Activated CD8-positive, alpha-beta T cell treated with anti-CD3 and anti-CD28 coated beads for 36 hours (primary cell): ENCODE measurements at places on chromosomes 5 and 9. TPM values are rescaled to one million over a fixed set of nuclear protein-coding genes. Genes with fewer than 3 reads are reported as not detected.

- no peak overlapping the region for H3K27ac ChIP-seq
- no peaks in the 10 kb centered on the region for H3K4me1 ChIP-seq
- H3K4me3 ChIP-seq, result no peak overlapping the region
- H3K27me3 ChIP-seq, result peaks cover 7% of the 10 kb centered on the region
- H3K36me3 ChIP-seq, result no peaks in the 10 kb centered on the region
These were observed 184.8 kb downstream of the RORB start for GRCh38 chr9:74681906-74682305.

- no peak for DNase-seq
- H3K4me3 ChIP-seq, result no peak overlapping the region
- no peaks in the 10 kb centered on the region for H3K36me3 ChIP-seq
- H3K27ac ChIP-seq, result no peak overlapping the region
- peaks cover 17% of the 10 kb centered on the region for H3K27me3 ChIP-seq
These were observed 114.5 kb downstream of the RXRA start for GRCh38 chr9:134440636-134441226.

DNA sequence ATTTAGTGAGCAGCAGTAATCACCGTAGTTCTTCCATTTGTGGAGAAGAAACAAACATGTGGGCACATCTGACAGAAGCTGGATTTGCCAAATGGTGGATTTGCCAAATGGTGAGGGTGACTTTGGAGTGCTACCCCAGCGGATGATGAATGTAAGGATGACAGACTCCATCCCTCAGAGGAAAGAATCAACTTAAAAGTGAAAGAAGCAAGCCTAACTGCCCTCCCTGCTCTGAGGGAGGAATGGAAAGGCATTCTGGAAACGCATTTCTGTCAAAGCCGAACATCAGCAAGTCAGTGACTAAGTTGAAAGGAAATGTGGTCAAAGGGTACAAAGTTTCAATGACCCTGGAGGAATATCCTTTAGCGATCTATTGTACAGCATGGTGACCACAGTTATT is 143.5 kb downstream of the GPBP1 start:
- DNase-seq, result no peak
- peaks cover 4% of the 10 kb centered on the region for H3K27me3 ChIP-seq
- H3K27ac ChIP-seq, result no peak overlapping the region
- H3K36me3 ChIP-seq, result no peaks in the 10 kb centered on the region
- H3K4me1 ChIP-seq, result no peaks in the 10 kb centered on the region
- no peak overlapping the region for H3K4me3 ChIP-seq

- H3K4me1 ChIP-seq, result peaks cover 32% of the 10 kb centered on the region
- peak overlapping the region; percentile 83 for H3K4me3 ChIP-seq
- H3K27me3 ChIP-seq, result no peaks in the 10 kb centered on the region
- H3K27ac ChIP-seq, result no peak overlapping the region
- no peak for DNase-seq
These were observed 1.8 kb downstream of the RNF130 start for GRCh38 chr5:180069589-180070247.

DNA sequence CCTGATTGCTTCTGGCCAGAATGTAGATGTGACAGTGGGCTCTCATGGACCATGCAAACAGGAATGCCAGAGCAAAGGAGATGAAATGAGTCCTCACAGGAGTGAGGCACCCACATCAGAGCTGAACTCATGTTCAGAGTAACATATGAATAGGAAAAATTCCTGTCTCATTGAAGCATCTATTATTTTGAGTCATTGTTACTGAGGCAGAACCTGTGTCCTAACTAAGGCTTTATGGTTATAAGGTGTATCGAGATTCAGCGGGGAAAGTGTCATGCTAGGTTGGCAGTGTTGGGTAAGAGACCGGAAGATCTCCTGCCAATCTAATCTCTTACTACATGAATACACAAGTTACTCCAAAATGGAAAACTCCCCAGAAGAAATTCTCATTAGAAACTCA is 304.1 kb downstream of the TRPM3 start:
- H3K4me3 ChIP-seq, result no peak overlapping the region
- peaks cover 1% of the 10 kb centered on the region for H3K27me3 ChIP-seq
- no peaks in the 10 kb centered on the region for H3K36me3 ChIP-seq
- no peaks in the 10 kb centered on the region for H3K4me1 ChIP-seq
- H3K27ac ChIP-seq, result no peak overlapping the region

- H3K4me1 ChIP-seq, result peaks cover 11% of the 10 kb centered on the region
- H3K27me3 ChIP-seq, result no peaks in the 10 kb centered on the region
- H3K4me3 ChIP-seq, result no peak overlapping the region
- no peak overlapping the region for H3K27ac ChIP-seq
- DNase-seq, result no peak
These were observed 47.3 kb downstream of the SLC1A1 start for GRCh38 chr9:4537581-4537980.

DNA sequence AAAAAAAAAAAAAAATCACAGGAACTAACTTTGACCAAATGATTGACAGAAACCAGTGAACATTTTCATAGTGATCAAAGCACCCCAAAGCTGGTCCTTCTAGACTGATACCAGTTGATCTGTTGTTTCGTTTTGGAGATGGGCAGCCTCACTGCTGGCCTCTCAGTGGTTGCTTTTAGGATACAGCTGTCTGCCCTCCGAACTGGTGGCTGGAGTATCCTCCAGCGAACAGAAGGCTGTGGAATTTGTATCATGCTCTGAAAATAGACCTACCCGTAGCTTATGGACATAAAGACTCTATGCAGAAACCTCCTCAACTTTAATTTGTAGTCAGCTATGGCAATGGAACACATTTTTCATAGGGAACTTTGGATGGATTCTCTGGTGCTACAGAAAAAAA is 49.0 kb downstream of the DCP2 start:
- no peak overlapping the region for H3K4me3 ChIP-seq
- no peaks in the 10 kb centered on the region for H3K27me3 ChIP-seq
- peaks cover 34% of the 10 kb centered on the region for H3K36me3 ChIP-seq
- H3K27ac ChIP-seq, result no peak overlapping the region
- no peak for DNase-seq
- H3K4me1 ChIP-seq, result peaks cover 30% of the 10 kb centered on the region

DNA sequence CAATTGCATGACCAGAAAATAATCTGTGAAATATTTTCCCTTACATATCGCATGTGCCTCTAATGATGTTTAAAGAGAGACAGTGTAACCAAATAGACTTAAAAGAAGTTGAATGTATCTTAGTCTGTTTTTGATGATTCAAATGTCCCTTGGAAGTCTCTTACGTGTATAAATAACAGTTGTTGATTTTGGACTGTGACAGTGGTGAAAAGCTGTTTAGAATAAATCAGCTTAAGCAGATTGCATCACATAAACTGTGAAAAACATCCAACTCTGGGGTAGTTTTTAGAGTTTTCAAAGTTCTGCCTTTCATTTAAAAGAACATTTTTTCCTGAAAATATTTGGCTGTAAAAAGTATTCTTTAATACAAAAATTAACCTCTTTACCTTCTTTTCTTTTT is 301.1 kb downstream of the PRR16 start:
- H3K4me1 ChIP-seq, result no peaks in the 10 kb centered on the region
- H3K36me3 ChIP-seq, result no peaks in the 10 kb centered on the region
- no peak overlapping the region for H3K4me3 ChIP-seq
- H3K27me3 ChIP-seq, result no peaks in the 10 kb centered on the region

- no peak overlapping the region for H3K27ac ChIP-seq
- DNase-seq, result no peak
- no peak overlapping the region for H3K4me3 ChIP-seq
- no peaks in the 10 kb centered on the region for H3K27me3 ChIP-seq
- H3K36me3 ChIP-seq, result peaks cover 57% of the 10 kb centered on the region
These were observed 15.7 kb downstream of the CD274 start for GRCh38 chr9:5466005-5466404.

DNA sequence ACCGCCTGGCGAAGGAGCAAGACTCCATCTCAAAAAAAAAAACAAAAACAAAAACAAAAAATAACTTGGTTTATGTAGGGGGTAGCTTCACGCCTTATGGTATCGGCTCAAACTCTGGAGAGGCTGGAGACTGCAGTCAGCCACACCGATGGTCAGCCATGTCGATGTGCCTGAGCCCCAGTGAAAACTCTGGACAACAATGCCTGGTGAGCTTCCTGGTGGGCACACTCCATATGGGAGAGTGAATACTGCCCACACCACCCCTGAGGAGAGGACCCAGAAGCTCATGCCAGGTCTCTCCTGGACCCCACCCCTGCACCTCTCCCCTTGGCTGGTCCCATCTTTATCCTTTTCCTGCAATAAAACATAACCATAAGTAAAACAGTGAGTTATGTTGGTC is 19.6 kb downstream of the IPPK start:
- H3K27me3 ChIP-seq, result no peaks in the 10 kb centered on the region
- peaks cover 3% of the 10 kb centered on the region for H3K4me1 ChIP-seq
- H3K27ac ChIP-seq, result no peak overlapping the region
- H3K4me3 ChIP-seq, result no peak overlapping the region
- no peak for DNase-seq
- peaks cover 49% of the 10 kb centered on the region for H3K36me3 ChIP-seq

- DNase-seq, result no peak
- no peaks in the 10 kb centered on the region for H3K4me1 ChIP-seq
- H3K4me3 ChIP-seq, result no peak overlapping the region
- H3K27me3 ChIP-seq, result peaks cover 2% of the 10 kb centered on the region
These were observed 55.8 kb downstream of the ASS1 start for GRCh38 chr9:130500340-130501180.

DNA sequence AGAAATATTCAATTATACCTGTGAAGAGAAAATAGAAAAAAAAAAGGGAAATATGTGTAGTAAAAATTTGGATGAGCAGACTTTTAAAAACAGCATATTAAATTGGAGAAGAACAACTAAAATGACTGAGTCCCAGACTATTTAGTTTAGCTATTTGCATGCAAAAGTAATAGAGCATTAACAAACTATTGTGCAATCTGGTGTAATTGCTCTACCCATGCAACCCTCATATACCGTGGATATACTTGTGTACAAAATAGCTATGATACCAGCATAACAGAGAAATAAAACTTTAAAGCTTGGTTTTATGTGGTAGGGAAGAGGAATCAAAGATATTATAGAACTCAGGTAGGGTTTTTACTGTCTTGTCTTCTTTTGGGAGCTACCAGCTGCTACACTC is 78.7 kb upstream of the PRDM9 start:
- no peak overlapping the region for H3K4me3 ChIP-seq
- DNase-seq, result no peak
- no peaks in the 10 kb centered on the region for H3K27me3 ChIP-seq
- H3K27ac ChIP-seq, result no peak overlapping the region
- H3K36me3 ChIP-seq, result no peaks in the 10 kb centered on the region

DNA sequence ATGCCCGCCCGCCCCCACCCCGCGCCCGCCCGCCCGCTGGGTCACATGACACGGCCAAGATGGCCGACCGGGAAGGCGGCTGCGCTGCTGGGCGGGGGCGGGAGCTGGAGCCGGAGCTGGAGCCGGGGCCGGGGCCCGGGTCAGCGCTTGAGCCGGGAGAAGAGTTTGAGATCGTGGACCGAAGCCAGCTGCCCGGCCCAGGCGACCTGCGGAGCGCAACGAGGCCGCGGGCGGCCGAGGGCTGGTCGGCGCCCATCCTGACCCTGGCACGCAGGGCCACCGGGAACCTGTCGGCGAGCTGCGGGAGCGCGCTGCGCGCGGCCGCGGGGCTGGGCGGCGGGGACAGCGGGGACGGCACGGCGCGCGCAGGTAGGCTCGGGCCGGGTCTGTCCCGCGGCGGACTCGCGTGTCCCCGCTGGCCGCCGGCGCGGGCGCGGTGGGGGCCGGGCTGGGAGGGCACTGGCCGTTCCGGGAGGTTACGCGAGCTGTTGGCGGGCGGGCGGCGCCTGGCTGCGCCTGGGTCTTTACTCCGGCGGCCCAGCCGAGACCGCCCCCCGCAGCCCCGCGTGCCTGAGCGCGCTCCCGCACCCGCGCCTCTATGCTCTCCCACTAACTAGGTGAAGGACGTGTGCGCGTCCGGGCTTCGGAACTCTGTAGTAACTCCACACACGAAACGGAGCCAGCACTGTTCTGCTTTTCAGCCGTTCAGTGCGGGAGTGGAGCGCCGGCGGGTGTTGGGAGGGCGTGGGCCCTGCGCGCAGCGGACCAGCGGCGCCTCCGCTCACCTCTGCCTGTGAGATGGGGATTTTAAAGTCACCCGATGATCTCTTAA is at the start of gene RUFY1:
TSS of gene RUFY1 (plus strand) at position 44 of the 832 bp plus-strand sequence. CDS start at position 60, 16 bp downstream.
- H3K4me3 ChIP-seq, result peak within 1 kb of the TSS; percentile 96
- DNase-seq, result peak; percentile 82
- H3K36me3 ChIP-seq, result peaks cover 21% of the 10 kb centered on the region
- peaks cover 33% of the 10 kb centered on the region for H3K4me1 ChIP-seq
- peak within 1 kb of the TSS; percentile 99 for H3K27ac ChIP-seq

DNA sequence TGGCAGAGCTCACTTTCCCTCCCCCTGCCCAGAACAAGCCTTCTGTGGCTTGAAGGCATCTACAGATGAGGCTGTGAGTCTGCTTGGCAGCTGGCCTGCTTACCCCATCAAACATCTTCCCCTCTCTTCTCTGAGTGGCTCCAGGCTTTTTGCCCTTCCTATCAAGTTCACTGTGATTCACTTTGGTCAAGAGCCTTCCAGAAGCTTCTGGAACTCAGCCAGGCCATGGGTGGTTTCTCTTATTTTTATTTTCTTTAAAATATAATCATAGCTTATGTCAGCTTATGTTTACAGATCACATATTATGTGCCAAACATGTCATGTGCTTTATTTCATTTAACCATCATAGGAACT is 267.0 kb downstream of the SEC61B start:
- peaks cover 11% of the 10 kb centered on the region for H3K27me3 ChIP-seq
- no peak overlapping the region for H3K27ac ChIP-seq
- H3K4me3 ChIP-seq, result no peak overlapping the region

- no peak for DNase-seq
- no peaks in the 10 kb centered on the region for H3K36me3 ChIP-seq
- H3K4me1 ChIP-seq, result peaks cover 3% of the 10 kb centered on the region
- H3K27ac ChIP-seq, result no peak overlapping the region
- H3K27me3 ChIP-seq, result peaks cover 2% of the 10 kb centered on the region
These were observed 84.0 kb downstream of the ADAMTS12 start for GRCh38 chr5:33807771-33808170.

DNA sequence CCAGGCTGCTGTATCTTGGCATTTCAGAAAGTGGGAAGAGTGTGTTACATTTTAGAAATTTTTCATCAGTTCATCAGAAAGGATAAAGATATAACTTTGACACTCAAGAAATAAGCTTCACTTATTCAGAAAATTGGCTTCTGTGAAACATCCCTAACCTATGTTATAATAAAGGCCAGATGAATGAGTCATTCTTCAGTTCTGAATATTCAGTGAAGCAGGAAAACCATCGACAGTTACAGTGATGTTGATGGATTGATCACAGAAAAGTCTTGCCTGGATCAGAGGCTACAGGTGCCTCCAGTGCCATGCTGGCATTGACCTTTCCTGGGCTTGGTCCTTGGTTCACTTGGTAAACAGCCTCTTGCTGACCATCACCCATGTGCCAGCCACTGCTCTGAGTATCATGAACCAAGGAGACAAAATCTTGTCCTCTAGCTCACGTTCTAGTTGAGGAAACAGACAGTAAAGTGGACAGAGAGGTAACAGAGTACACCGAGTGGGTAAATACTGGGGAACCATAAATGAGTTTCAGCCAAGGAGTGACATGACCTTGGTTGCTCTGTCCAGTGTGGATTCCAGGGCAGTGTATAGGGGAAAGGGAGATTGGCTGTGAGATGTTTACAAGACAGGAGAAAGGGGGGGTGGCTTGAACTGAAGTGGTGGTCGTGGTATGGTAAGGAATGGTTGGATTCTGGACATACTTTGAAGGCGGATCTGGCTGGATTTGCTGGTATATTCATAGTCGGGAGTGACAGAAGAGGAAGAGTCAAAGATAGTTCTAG is 98.6 kb downstream of the AMBP start:
- no peak overlapping the region for H3K27ac ChIP-seq
- H3K4me3 ChIP-seq, result no peak overlapping the region
- DNase-seq, result no peak

Gene BARX1
- 7.6 TPM for total RNA-seq

Gene C9
- not detected for total RNA-seq

Gene CDK5RAP2
- 61.5 TPM for total RNA-seq

Gene CRB2
- total RNA-seq, result 0.09 TPM

Gene PDE8B
- 0.47 TPM for total RNA-seq

Gene ORM2
- total RNA-seq, result not detected

Gene FLT4
- 4.4 TPM for total RNA-seq

Gene CYLC2
- total RNA-seq, result not detected

Gene PCDHGB2
- 0.11 TPM for total RNA-seq

Gene PCDHB12
- total RNA-seq, result not detected

Gene FYB1
- 82.8 TPM for total RNA-seq
